Thyroid gland (tissue), 4 donors: ENCODE measurements at places on chromosomes 16 and 17. TPM values are rescaled to one million over a fixed set of nuclear protein-coding genes. Genes with fewer than 3 reads are reported as not detected.
A peak's percentile ranks its signal among the peaks of the same experiment; 100 is the strongest.

Gene CYTH1
- 74.8 TPM for total RNA-seq

Gene ABCC6
- total RNA-seq, result 13.4 TPM

Gene SLFN12
- 10.3 TPM for total RNA-seq

- peak; percentile 24 for DNase-seq
Observed at GRCh38 chr16:12461201-12461600, 342.5 kb downstream of the CPPED1 start.

- DNase-seq, result no peak
Observed at GRCh38 chr16:85778873-85779272, 20.5 kb downstream of the EMC8 start.

GRCh38 chr17:13204607-13205237 lies 186.9 kb upstream of the ELAC2 start:
- no peak for DNase-seq

- no peak for DNase-seq
Observed at GRCh38 chr17:34755371-34755770, 176.0 kb downstream of the TMEM132E start.

DNA sequence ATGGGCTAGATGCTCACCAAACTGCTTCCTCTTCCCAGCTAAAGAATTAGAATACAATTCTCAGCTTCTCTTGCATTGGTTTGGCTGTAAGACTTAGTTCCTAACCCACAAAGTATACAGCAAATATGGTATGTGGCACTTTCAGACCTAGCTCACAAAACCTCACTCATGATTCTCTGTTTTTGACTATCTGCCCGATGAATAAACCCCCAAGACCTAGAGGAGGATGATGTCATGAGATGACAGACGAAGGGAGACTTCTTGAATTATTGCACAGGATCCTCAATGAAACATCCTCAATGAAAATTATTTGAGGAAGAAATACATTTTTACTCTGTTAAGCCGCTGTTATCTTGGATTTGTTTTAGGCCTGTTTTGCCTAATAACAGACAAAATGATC lies 14.3 kb downstream of the CNOT1 start:
- no peak for DNase-seq
